Stimulated activated CD8-positive, alpha-beta memory T cell treated with anti-CD3 and anti-CD28 coated beads, Interleukin-2, amount 100 ng/mL, for 48 hours (primary cell): ENCODE measurements at places on chromosomes 3 and 15.

GRCh38 chr3:184683234-184683633 is 28.6 kb downstream of the MAGEF1 start:
- DNase-seq, result no peak

GRCh38 chr3:81152156-81152555 is 609.3 kb downstream of the GBE1 start:
- DNase-seq, result no peak

DNA sequence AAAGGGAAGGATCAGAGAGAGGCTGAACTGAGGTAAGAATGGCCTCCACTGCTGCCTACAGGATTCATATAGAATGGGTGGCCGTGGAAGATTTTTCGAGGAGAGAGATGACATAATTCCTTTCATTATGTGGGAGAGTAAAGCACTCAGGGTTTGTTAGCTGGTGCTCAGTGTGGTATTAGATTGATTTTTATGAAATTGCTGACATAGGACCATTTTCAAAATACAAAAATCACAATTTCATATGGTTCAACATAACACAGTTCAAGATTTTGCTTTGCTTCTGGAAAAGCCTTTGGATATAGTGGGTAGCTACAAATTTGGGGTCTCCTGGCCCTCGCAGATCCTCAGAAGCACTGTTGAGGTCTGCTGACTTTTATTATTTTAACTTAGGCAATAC is 95.4 kb downstream of the KCNAB1 start:
- DNase-seq, result no peak

- no peak for DNase-seq
Measured at GRCh38 chr15:37165395-37165794, 65.0 kb upstream of the MEIS2 start.

DNA sequence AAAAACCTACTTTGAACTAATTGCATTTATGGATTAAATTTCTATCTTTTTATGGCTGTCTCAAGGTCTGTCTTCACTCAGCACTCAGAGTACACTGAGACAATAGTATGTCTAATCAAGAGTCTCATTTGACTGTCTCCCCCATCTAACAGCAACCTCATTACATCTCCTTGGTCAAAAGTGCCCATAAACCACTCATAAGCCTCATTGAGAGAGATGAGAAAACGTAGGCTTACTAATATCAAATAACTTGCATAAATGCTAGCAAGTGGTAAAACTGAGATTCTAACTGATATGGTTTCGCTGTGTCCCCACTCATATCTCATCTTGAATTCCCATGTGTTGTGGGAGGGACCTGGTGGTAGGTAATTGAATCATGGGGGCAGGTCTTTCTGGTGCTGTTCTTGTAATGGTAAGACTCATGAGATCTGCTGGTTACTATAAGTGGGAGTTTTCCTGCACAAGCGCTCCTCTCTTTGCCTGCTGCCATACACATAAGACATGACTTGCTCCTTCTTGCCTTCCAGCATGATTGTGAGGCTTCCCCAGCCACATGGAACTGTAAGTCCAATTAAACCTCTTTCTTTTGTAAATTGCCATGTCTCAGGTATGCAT is 113.9 kb downstream of the TFDP2 start:
- no peak for DNase-seq

- no peak for DNase-seq
Measured at GRCh38 chr3:156769721-156770654, 56.2 kb upstream of the LEKR1 start.

- no peak for DNase-seq
Measured at GRCh38 chr15:50542887-50543210, 3.6 kb downstream of the USP50 start.

- DNase-seq, result no peak
Measured at GRCh38 chr3:143951351-143951971, 20.2 kb upstream of the DIPK2A start.

GRCh38 chr3:142664819-142665218 is 59.0 kb upstream of the TRPC1 start:
- DNase-seq, result no peak

DNA sequence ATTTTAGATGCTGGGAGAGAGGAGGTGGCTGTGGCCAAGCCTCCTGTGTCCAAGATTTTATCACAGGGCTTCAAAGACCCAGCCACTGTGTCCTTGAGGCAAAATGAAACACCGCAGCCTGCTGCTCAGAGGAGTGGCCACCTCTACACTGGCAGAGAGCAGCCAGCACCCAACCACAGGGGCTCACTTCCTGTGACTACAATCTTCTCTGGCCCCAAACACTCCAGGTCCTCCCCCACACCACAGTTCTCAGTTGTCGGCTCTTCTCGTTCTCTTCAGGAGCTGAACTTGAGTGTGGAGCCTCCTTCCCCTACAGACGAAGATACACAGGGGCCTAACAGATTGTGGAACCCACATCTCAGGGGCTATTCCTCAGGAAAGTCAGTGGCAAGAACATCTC is 45.6 kb downstream of the CDAN1 start:
- no peak for DNase-seq

- DNase-seq, result no peak
Measured at GRCh38 chr3:16504242-16504641, 9.3 kb downstream of the RFTN1 start.
